ENCODE measurements at places on chromosomes 16 and 17. TPM values are rescaled to one million over a fixed set of nuclear protein-coding genes. Genes with fewer than 3 reads are reported as not detected.

Gene EPX
- not detected for total RNA-seq

Gene KRT15
- total RNA-seq, result 51.7 TPM

Gene ACSM5
- total RNA-seq, result 1.4 TPM

Gene SOX8
- total RNA-seq, result 0.40 TPM

Gene PITPNM3
- total RNA-seq, result 12.6 TPM

Gene NPW
- total RNA-seq, result 0.71 TPM

Gene SLC6A4
- 12.7 TPM for total RNA-seq

Gene GDPD3
- total RNA-seq, result 5.1 TPM

Gene CCL2
- 93.5 TPM for total RNA-seq

Gene PIRT
- 0.26 TPM for total RNA-seq

Gene CCL23
- total RNA-seq, result not detected

Gene SLC5A10
- total RNA-seq, result 0.31 TPM

Gene HLF
- 9.9 TPM for total RNA-seq

Gene CBFA2T3
- total RNA-seq, result 11.8 TPM

Gene TMEM235
- total RNA-seq, result 0.97 TPM

Gene CLEC18B
- not detected for total RNA-seq

Gene CBX2
- 3.8 TPM for total RNA-seq

Gene ALOX15B
- total RNA-seq, result 135 TPM

Gene UNC119
- total RNA-seq, result 29.2 TPM

Gene NPIPB2
- 10.1 TPM for total RNA-seq
